ENCODE measurements at places on chromosomes 6 and 20.
A peak's percentile ranks its signal among the peaks of the same experiment; 100 is the strongest.

- DNase-seq, result no peak
These were observed 101.1 kb downstream of the CDK19 start for GRCh38 chr6:110714143-110714542.

DNA sequence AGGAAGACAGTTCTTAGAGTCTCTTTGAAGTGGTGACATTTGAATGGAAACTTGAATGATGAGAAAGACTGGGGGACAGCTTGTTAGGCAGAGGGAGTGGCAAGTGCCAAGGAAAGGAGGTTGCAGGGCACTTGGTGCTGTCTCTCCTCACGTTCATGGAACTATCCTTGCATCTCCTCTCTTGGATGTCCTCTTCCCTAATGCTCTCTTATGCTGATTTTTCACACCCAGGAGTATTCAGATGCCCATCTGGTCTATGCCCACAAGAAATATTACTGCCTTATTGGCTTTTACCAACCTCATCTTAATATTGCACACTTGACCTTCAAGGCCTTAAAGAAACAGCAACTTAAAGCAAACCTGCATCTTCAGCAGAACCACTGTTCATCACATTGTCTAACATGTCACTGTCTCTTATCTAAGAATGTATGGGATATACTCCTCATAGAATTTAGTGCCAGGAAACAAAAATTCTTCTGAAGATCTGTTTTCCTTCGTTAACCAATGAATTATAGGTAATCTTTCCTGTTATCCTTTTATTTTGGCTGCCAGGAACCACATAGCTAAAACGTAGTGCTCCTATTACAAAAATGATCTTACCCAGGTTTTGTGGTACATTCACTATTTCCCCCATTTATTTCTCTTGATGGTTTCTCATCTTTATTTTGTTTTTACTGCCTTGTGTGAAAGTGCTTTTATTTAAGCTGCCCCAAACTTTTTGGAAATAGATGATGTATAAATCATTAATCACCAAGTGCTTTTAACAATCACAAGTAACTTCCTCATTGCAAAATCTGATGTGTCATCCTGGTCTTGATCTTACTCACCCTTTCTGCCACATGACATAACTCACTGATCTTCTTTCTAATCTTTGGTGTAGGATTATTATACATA lies 12.8 kb downstream of the RGS17 start:
- DNase-seq, result no peak

GRCh38 chr6:105786890-105787655 lies 299.1 kb upstream of the PRDM1 start:
- no peak for DNase-seq

GRCh38 chr6:138692058-138692977 lies 81.3 kb upstream of the CCDC28A start:
- DNase-seq, result peak; percentile 91

DNA sequence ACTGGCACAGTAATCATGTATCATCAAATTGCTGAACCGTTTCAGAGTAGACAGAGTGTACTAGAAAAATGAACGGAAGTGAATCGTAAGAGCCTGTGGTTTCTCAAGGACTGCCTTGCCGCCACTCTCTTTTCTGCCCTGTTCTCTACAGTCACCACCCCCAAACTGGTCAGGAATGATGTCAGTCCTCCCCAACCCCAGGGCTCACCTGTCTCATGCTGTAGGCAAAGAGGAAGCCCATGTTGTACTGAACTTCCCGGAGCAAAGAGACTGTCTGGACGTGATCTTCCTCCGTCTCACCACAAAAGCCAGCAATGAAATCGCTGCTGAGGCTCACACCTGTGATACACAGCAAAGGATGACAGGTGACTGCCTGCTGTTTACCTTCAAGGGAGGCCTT lies 31.0 kb downstream of the CDK5RAP1 start:
- DNase-seq, result no peak

All from eye (tissue), 1 donor.